Panc1 (cell line): ENCODE measurements at places on chromosomes 4 and X. TPM values are rescaled to one million over a fixed set of nuclear protein-coding genes. Genes with fewer than 3 reads are reported as not detected.
A peak's percentile ranks its signal among the peaks of the same experiment; 100 is the strongest.

TBC1D9 gene
- total RNA-seq = 21.7 TPM

CLGN gene
- 5.4 TPM for total RNA-seq

FOXR2 gene
- total RNA-seq = not detected

KLHL4 gene
- total RNA-seq = 27.6 TPM

PITX2 gene
- 0.44 TPM for total RNA-seq

MAMLD1 gene
- 2.1 TPM for total RNA-seq

CPZ gene
- total RNA-seq = 0.15 TPM

GRCh38 chrX:21963731-21964405, 23.4 kb downstream of the SMS start:
- no peak for DNase-seq

DNA sequence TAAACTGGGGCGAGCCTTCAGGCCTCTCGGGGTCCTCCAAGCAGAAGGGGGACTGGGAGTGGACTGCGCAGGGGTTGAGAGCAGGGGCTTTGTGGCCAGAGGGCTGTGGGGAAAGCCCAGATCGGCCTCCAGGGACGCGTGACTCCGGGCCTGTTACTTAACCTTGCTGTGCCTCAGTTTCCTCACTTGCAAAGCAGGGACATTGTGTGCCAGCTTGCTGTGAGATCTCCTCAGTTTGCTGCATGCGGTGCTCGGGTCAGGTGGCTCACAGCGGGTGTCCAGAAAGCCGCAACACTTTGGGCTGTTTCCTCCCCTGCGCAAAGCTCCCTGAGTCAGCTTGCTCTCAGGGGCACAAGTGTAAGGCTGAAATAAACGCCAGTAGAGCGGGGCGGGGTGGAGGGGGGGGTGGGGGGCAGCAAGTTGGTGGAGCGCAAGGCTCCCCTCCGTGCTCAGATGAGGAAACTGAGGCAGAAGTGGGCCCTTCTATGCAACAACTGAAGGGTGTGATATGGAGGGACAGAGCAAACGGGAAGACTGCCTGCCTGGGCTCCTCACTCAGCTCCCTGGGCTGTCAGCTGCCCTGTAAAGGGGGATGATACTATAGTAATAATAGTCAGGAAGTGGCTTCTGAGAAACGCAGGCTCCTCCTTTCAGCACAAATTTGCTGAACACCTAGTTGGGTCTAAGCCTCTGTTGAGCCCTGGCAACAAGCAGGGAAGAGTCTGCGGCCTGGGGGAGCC, 101.0 kb downstream of the HMX1 start:
- DNase-seq = no peak

- no peak for DNase-seq
Observed at GRCh38 chrX:9832811-9833210, 46.6 kb downstream of the SHROOM2 start.

DNA sequence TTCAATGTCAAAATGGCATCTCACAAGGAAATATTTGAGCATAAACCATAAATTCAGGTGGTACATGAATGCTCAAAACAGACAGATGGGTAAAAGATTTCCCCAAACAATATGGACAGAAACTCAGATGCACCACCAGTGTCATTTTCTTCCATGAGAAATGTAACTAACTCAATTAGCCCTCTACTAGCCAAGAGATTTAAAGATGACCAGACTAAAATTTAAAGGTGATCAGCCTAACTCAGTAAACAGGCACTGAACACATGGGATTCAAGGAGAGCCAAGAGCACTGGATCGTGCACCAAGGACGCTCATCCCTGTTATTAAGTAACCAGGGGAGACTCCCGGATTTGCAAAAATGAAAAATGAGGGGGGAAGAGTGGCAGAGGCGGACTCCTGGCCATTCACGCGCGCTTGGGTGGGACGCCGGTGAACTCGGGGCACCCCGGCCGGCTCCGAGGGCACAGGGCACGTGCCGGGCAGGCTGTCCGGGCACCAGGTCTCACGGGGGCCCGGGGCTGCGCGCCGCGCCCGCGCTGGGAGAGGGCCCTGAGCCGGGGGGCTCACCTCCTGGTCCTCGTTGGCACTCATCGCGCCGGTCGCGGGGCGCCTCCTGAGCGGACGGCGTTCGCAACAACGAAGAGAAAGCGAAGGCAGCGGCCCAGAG, 490 bp downstream of the RWDD4 start:
- no peak for DNase-seq

DNA sequence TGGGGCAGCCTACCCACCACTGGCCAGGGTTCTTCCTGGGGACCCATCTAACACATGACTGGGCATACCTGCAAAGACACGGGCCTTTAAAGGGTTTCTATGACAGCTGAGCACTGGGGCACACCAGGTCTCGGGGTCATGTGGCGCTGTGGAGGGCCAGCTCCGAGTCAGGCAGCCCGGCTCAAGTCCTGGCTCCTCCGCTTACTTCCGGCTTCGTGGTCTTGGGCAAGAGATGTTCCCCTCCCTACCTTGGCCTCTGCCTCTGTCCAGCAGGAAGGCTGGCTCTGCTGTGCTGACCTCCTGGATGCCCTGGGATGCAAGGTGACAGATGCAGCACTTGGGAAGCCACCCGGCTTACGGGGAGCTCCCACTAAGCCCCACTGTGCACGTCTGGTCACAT, 37.6 kb downstream of the HTRA3 start:
- no peak for DNase-seq

- DNase-seq = no peak
Observed at GRCh38 chr4:25919676-25920075, 5.7 kb downstream of the SMIM20 start.

DNA sequence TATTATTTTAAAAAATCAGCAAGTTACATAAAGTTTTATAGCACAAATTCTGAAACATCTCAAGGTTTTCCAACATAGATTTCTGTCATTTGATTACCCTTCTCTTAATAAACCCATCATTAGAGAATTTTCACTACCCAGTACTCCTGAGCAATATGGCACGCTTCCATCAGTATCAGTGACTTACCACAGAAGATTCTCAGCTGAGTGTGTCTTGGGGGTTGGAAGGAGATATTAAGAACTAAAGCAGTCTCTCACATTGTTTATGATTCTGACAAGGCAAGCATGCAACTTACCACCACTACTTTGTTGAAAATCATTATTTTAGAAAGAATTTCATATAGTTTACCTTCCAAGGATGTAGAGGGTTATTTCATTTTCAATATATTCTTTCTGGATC, 67.7 kb downstream of the INPP4B start:
- no peak for DNase-seq

DNA sequence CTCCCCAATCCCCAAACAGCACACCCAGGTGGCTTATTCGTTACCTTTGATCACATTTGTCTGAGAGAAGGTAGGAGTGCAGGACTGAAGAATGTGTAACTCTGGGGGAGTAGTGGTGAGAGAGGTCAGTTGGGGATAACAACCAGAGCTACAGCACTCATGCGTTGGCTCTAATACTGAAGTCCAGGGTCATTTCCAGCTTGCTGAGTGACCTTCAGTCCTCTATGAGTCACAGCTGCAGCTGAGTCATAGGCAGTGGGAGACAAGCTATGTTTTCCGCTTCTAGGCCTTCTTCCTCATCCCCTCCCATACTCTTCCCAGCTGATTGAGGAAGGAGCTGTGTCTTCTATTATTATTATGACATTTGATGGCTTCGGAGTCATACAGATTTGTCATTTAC, 31.6 kb upstream of the CT47C1 start:
- DNase-seq = peak; percentile 67

DNA sequence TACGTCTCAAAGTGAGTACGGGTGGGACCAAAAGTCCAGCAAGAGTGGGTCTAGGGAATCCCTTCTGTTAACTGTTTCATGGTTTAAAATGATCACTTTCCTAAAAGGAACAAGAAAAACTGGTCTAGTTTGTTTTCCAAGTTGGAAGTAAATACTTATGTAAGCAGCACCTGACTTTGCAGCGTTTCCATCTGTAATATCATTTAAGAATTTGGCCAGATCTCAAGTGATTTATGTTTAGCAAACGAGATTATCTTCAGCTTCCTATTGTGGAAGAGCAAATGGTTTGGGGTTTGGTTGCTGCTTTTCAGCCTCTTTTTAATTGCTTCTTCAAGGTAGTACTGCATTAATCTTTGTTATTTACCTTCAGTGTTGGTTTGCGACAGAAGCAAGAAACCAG, 50.4 kb downstream of the FHIP1A start:
- DNase-seq = no peak

- peak; percentile 69 for DNase-seq
Observed at GRCh38 chr4:128528793-128529553, 241.4 kb upstream of the PGRMC2 start.

GRCh38 chrX:6024204-6024603, 204.5 kb downstream of the NLGN4X start:
- no peak for DNase-seq

DNA sequence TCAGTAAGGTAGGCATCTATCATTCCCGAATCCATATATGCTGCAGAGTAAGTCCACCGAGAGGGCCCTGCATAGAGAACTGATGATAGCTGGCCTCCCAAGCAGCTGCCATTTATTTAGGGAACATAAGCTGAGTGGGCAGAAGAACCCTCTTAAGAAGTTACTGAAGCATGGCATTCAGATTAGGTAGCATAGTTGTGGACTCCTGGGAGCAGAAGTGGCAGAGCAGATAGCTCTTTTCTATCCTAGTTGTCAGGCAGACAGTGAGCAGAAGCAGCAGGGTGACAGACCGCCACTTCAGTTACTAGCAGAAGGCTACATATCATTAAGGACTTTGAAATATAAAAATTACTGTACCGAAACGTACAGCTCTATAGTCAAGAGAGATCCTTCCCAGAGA, 454.7 kb downstream of the PPP4R3C start:
- no peak for DNase-seq

- no peak for DNase-seq
Observed at GRCh38 chrX:134734466-134734952, 76.2 kb upstream of the PLAC1 start.

DNA sequence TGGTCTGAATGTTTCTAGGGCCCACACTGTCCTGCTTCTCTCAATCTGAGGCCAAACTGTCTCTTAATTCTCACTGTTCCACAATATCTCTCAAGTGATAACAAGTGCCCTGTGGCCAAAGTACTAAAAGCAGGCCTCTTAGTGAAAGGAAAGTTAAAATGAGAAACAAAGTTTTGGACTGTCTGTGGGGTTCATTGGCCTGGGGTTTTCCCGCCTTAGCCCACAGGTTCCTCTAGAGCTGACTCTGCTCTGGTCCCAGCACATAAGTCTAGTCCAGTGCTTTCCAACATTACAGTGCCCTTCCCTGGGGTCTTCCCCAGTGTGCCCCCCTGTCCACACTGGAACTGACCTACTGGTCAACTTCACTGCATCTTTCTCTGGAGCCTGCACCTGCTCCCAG, 6.3 kb downstream of the MAGEB1 start:
- DNase-seq = no peak

GRCh38 chr4:970854-971520, 2.4 kb downstream of the DGKQ start:
- no peak for DNase-seq

GRCh38 chr4:111323496-111323895, 700.6 kb upstream of the PITX2 start:
- no peak for DNase-seq

DNA sequence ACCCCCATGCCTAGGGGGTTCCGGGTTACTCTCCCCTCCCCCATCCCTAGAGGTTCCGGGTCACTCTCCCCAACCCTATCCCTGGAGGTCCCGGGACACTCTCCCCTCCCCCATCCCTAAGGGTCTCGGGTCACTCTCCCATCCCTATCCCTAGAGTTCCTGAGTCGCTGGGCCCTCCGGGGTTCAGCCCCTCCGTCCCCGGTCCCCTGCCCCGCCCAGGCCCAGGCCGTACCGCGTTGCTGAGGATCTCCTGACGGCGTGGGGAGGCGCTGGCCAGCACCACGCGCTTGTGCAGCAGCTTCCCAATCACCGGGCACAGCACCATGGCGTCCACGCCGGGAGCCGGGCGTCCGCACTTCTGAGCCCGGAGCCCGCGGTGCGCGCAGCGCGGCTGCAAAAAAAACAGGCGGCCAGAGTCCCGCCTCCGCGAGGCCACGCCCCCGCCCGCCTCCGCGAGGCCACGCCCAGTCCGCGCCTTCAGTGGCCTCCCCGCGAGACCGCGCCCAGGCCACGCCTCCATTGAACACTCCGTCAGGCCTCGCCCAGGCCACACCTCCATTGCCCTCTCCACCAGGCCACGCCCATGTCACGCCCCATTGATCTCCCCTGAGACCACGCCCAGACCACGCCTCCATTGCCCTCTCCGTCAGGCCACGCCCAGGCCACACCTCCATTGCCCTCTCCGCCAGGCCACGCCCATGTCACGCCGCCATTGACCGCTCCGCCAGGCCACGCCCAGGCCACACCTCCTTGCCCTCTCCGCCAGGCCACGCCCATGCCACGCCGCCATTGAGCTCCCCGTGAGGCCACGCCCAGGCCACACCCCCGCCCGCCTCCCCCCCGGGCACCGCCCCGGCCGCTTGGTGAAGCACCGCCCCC, at the start of gene ASMTL:
Gene ASMTL (minus strand): TSS at position 394 of the 879 bp plus-strand sequence. CDS start 69 bp downstream, at position 325.
- peak; percentile 68 for DNase-seq

DNA sequence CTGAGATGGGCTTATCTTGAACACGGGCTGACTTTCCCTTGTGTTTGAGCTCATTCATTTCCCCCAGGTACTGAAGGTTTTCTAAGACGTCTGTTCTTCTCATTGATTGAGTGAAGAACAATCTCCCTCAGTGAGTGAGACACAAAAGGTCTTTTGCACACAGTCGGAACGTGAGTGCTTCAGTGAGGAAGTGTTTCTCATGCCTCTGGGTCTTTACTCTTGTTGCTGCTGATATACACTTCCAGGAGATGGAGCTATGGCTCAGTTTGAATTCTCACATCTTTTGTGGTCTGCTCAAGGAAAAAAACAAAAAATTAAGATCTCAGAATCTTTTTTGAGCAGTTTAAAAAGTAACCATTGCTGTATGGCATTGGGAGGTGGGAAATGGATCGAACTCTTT, 981.9 kb upstream of the TENM3 start:
- no peak for DNase-seq
